Progenitor cell of endocrine pancreas (in vitro differentiated cells): ENCODE measurements at places on chromosomes 12 and 14. TPM values are rescaled to one million over a fixed set of nuclear protein-coding genes. Genes with fewer than 3 reads are reported as not detected.

GRCh38 chr14:52061390-52061789 is 7.5 kb downstream of the NID2 start:
- no peak for DNase-seq

DNA sequence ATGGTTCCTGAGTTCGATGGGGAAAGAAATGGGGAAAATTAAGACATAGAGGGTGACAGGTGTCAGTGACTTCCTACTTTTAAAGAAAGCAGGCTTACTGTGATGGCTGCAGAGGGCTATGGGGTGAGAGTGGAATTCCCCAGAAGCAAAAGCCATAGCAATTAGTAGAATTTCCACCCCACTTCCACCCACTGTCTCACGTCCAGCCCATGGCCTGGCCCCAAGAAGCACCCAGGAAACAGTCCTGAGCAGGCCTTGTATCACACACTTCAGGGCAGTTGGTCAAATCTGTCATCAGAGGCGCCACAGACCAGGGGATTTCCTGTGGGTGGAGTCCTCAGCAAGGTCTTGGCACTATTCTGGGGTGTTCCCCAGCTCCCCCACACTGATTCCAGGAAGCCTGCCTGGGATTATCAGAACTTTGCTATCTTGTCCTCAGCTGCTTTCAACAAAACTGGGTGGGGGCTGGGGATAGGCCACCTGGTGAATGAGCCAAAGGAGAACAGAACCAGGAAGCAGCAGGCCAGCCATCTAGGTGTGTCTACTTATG is 120.1 kb upstream of the CCND2 start:
- no peak for DNase-seq

GRCh38 chr12:29382251-29382650 is 1.3 kb upstream of the ERGIC2 start:
- no peak for DNase-seq

C1R gene
- total RNA-seq = 10.2 and 10.3 TPM in 2 replicates

GRCh38 chr12:111361717-111362576 is 6.9 kb downstream of the PHETA1 start:
- DNase-seq = no peak

GRCh38 chr12:46382408-46382963 is 9.9 kb upstream of the SLC38A2 start:
- DNase-seq = no peak

GRCh38 chr12:101823039-101823438 is 7.7 kb downstream of the GNPTAB start:
- DNase-seq = no peak

- no peak for DNase-seq
Measured at GRCh38 chr12:110224379-110225304, 56.4 kb upstream of the ATP2A2 start.

PTPN21 gene
- 40.0 and 42.1 TPM in 2 replicates for total RNA-seq

- no peak for DNase-seq
Measured at GRCh38 chr12:127629066-127629820, 637.7 kb upstream of the TMEM132C start.

DNA sequence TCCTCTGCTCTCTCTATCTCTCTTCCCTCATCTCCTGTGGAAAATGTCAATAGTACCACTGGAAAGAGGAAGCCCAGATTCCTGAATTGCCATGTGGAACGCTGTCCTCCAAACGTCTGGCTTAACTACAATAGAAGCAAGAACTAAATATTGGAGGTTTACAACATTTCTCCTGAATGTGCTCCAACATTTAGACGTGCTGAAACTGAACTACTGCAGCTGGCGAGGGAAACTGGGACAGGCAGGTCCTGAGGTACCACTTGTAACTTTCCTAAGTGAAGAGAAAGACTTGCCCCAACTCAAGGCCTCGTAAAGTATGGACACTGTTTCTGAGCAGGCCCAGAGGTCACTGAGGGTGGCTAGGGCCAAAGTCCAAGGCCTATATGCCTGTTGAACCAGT is 187.7 kb downstream of the NTF3 start:
- DNase-seq = no peak

DNA sequence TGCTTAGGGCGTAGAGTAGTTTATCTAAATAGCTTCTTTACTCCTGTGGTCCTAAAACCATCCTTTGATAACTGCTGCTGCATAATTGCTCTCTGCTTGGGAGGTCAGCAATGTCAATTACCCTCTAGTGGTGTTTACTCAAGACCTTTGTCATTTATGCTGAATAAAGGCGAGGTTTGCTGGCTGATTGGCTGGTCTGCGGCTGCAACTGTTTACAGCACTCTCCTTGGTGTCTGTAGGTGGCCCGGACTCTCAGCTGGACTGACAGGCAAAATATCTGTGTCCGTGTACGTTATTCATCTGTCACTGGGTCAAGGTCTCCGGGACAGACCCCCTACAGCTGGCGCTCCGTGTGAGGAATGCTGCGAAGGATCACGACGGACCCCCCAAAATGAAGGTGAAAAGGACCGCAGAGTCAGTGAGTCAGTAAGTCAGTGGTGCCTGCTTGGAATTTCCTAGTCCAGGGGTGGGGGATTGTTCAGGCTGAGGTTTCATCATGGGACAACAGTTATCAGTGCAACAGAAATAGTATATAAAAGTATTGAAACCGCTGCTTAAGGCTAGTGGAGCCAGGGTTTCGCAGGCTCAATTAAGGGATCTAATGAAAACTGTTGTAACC is 253.3 kb upstream of the DIO2 start:
- no peak for DNase-seq
